ENCODE measurements at places on chromosomes 4 and X.

DNA sequence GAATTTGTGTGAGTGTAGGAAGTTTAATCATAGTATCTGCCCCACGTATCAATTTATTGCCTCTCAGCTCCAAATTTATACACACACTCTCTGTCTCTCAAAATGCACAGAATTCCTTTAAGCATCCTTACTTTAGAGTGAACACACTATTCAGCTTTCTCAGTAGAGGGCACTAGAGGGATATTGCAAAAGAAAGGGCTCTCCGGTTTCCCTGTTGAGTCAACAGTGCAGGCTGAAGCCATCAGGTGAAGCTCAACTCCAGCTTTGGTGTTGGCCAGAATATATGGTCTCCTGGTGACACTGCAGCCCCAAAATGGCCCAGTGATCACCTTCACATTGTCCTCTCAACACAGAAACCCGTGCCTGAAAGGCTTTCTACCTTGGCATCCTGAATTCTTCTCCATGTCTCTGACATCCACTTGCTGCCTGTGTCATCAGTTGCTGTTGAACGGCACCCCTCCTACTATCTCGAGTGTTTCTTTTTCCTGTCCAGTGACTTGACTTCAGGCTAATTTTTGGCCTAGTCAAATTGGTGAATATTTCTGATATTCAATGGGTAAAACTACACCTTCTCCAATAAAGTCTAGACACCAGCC lies 670.5 kb downstream of the GABRG1 start:
- DNase-seq = no peak

DNA sequence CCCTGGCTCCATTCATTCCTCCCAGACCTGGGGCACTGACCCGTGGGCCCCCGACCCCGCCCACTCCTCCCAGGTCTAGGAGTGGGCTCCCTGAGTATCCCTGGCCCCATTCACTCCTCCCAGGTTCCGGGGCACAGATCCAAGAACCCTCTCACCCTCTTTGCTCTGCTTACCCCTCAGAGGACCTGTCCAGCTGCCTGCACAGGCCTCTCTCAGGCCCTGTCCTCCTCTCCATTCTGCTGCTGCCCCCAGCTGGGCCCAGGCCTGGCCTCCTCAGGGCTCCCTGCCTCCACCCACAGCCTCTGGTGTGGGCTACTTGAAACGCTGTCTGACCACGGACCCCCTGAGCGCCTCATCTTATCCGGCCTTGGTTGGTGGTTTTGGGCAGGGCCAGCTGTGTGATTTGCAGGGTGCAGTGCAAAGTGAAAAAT lies 217.7 kb upstream of the PSAPL1 start:
- no peak for DNase-seq

- no peak for DNase-seq
Observed at GRCh38 chr4:104866809-104867208, 279.9 kb upstream of the TET2 start.

GRCh38 chr4:1502976-1503375 lies 96.7 kb upstream of the NKX1-1 start:
- DNase-seq = no peak

DNA sequence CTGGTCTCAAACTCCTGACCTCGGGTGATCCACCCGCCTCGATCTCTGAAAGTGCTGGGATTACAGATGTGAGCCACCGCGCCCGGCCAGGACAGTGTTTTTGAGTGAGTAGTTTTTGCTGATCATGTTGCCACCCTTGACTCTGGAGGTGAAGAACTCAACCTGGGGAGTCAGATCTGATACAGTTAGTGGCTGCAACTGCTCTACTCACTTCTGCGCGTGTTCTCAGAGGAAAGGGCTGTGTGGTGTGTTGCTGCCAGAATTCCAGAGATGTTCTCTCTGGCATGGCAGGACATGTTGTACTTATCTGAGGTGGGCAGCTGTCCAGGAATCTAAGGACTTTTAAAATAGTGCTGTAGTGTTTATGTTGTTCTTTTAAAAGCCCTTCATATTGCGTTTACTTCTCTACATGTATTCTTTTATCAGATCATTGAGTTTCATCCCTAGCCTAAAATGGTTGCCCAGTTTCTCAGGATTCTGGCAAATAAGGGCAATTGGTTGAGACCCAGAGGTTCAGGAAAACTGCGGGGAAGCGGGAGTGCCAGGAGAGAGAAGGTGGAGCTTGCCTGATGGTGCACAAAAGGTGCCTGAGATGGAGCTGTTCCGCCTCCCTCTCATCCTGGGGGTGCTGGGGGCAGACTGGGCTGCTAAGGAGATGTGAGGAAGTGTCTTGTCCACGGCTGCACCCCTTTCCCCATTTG lies 97.7 kb downstream of the ARHGAP10 start:
- DNase-seq = peak; percentile 31

- no peak for DNase-seq
Observed at GRCh38 chrX:76893930-76894329, 466.4 kb downstream of the MAGEE1 start.

DNA sequence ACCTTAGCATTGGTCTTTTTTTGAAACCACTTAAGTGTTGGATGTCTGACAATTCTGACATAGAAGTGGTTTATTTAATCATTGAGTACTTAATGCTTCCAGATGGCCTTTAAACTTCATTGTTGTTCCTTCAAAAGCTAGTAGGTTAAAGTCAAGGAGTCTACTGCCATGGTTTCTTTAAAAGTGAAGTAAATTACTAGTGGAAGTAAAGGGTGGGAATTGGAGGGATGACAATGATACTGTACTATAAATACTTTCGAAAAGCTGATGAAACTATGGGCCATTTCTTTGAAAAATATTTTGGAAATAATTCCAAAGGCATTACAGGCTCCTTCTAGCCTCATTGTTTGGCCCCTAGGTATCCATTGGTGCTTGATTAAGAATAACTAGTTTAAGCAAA lies 51.9 kb downstream of the ATP10D start:
- no peak for DNase-seq

DNA sequence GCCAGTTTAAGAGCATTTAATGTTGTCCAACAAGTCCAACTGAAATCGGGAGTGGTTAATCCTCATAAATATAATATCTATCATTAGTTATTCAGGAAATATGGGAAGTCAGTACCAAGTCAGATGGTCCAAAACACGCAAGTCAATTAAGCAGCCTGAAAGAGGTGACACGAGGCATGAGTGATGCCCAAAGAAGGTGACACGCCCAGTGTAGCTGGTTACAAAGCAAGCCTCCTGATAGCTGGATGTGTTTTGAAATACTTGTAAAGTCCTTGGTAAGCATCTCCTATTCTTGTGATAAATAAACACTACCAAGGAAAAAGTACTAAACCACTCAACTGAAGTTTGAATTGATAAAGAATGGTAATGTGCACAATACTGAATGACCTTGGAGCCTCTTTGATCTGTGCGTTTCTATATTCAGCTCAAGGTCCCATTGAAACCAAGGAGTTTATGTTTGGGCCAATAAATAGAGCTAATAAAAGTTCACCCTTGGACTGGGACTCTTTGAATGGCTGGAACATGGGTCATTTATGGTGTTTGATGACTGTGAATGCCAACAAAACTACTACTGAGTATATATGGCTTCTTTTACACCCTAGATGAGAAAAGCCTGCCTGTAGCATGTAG lies 93.2 kb upstream of the KLF3 start:
- no peak for DNase-seq

GRCh38 chrX:112270991-112271390 lies 188.4 kb upstream of the TRPC5 start:
- no peak for DNase-seq

GRCh38 chrX:153401133-153401764 lies at the start of gene PNMA6E:
Gene PNMA6E (minus strand): TSS chrX:153401350. CDS start chrX:153398849, 2,501 bp downstream.
- DNase-seq = no peak

DNA sequence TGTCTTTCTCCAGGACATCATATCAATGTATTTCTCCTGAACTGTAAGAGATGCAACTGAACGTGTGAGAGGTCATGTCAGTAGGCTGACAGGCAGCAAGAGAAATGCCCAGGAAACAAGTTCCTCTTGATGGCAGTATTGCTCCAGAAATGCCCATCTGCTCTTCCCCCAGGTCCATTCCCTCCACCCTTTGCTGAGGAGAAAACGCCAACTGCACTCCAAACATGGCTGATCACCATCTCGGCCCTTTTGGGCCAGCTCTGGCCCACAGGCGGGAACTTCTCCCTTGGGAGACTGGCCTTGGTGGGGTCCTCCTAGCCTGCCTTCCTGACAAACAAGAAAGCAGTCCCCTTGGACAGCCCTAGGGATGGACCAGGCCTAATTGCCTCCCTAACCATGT lies 276.5 kb upstream of the AGTR2 start:
- no peak for DNase-seq

DNA sequence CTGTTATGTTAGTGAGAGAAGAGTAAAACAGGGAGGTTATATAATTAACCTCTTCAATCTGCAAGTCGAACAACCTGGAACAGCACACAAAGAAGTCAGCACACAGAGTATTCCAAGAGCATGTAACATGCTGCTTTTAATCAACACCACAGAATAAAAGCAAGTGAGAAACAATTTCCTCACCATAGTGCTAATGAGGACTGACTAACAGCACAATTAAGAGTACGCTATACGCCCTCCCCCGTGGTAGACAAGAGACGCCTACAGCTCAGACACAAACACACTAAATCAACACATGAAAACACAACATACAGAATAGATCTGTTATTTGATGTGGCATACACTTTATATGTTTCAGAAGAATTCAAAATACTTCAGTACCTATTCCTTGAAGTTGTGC lies 103.0 kb downstream of the PPP3CA start:
- DNase-seq = no peak

GRCh38 chr4:65461781-65462180 lies 208.5 kb downstream of the EPHA5 start:
- no peak for DNase-seq

- no peak for DNase-seq
Observed at GRCh38 chrX:41468647-41469323, 21.6 kb downstream of the NYX start.

- no peak for DNase-seq
Observed at GRCh38 chrX:47608130-47608810, 11.4 kb downstream of the SYN1 start.

Measured in heart right ventricle (tissue), 16 donors.